ENCODE measurements at places on chromosomes 3 and 15. TPM values are rescaled to one million over a fixed set of nuclear protein-coding genes. Genes with fewer than 3 reads are reported as not detected.

DNA sequence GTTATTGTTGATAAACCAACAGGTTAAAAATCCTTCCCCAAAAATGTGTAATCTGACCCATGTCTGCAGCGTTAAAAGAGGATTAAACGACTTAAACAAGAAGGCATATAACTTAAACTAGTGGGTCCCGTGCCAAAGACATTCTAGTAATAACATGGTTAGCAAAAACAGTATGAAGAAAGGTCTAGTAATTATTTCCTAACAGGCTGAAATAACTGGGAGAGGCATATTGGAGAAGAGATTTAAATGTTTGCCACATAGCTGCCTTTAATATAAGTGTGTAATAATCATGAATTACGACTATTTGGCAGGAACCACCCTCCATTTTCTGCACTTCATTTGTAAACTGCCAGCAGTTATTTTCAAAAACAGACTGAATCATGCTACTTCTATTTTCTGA is 67.7 kb upstream of the CSPG5 start:
- DNase-seq: no peak

SLC28A2 gene
- total RNA-seq: not detected

DNA sequence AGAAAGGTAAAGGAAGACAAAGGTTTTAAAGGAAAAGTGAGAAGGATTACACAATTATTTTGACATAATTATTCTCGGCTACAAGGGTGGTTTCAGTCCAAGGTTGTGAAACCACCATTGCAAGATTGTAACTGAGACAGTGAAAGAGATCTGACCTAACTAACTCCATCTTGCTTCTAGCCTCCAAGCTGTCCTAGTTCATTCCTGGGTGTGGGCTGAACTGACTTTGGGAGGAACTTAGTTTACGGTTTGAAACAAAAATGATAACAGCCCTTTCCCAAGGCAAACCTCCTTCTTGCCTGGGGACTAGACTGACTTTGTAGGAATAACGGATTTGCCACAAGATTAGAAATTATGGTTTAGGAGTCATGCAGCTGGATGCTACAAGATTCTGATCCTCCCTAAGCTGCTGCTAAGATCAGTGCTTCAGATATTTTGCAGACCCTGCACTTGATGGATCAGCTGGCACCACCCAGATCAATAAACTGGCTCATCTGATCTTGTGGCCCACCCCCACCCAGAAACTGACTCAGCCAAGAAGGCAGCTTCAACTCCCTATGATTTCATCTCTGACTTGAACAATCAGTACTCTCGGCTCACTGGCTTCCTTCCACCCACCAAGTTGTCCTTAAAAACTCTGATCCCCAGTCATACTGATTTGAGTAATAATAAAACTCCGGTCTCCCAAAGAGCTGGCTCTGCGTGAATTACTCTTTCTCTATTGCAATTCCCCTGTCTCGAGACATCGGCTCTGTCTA is 57.7 kb upstream of the AADACL2 start:
- DNase-seq: no peak

- DNase-seq: no peak
Observed at GRCh38 chr3:186520957-186521842, 23.0 kb downstream of the CRYGS start.

DNA sequence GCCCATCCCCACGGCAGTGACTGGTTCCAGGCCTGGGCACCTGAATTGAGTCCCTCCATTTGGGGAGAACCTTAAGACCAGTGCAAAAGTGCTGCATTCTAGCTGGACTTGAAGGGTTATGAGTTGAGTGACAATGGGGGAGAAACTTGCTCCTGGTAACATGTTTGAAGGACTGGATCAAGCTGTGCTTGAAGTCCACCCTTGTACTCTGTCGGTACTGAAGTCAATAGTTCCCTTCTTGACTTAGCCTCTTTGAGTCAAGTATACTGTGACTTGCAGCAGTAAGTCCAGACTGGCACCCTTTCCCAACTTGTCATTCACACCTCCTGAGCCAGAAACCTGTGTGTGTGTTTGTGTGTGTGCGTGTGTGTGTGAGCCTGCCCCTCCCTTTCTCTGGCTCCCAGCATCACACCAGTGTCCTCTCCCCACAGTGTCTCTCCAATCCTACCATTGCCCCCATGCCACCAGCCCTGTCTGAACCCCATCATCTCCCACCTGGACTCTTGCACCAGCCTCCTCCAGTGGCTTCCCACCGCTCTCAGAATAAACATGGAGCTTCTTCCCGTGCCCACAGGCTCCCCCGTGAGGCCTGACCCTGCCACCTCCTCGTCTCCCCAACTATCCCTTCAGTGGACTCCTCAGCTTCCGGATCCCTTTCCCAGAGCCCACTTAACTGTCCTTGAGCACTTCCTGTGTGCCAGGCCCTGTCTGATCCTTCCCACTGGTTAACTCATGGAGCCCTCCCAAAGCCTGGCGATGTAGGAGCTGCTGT is 10.2 kb upstream of the FBLN2 start:
- DNase-seq: no peak

- no peak for DNase-seq
Observed at GRCh38 chr15:47485419-47485818, 231.9 kb upstream of the SEMA6D start.

DNA sequence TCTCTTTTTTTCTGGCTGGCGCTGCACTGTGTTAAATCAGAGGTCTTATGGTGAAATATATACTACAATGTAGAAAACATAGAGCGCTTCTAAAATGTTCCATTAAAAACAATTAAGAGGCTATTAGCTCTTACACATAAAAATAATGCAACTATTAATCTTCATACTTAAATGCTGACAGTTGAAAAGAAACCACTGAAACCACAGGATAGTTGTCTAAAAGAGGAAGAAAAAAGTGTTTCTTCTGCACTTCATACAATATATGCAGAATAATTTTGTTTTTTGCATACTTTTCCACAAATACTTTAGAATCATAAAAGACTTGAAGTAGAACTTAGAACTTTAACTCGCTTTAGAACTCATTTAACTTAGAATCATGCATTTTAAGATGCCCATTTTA is 170.5 kb downstream of the PYDC2 start:
- no peak for DNase-seq

GRCh38 chr3:139552632-139553365 is 13.3 kb upstream of the RBP1 start:
- no peak for DNase-seq

ROPN1 gene
- not detected for total RNA-seq

GRCh38 chr3:55678546-55679216 is 191.6 kb upstream of the WNT5A start:
- DNase-seq: no peak

DNA sequence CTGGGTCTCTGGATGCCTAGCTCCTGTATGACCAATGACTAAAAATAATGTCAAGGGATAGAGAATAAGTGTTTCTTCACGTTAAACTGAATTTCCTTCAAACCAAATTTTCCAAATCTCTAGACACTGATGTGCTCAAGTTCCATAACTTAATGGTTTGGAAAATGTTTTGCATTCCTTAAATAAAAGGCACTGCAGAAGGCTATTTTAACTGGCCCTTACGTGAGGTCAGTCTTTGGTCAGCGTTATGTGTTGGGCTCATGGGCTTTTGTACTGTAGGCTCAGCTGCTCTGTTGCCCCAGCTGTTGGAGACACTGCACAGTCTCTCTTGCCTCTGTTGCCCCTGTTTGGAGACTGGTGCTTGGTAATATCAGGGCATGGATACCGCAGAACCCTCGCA is 188.5 kb downstream of the TPRG1 start:
- peak; percentile 55 for DNase-seq

DNA sequence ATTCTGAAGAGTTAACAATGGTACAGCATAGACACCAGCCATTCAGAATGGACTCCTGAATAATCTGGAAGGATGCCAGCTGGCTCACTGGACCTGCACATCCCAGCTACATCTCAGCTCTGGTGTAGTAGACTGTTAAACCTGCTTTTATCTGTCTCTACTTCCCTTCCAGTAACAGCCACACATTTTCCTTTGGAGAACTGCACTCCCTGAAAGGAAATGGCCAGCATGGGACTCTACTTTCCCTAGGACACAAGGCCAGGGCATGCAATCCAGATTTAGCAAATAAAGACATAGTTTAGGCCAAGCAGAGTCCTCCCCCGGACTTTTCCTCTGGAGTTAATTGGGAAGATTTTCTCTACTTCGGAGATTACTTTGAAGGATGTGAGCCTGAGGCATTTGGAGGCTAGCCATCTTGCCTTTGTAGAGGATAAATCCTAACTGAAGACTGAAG is 82.7 kb upstream of the TCF12 start:
- peak; percentile 29 for DNase-seq

- DNase-seq: peak; percentile 45
Observed at GRCh38 chr15:38853608-38854007, 289.0 kb upstream of the RASGRP1 start.

GRCh38 chr15:70882361-70882760 is 9.9 kb downstream of the THAP10 start:
- no peak for DNase-seq

DNA sequence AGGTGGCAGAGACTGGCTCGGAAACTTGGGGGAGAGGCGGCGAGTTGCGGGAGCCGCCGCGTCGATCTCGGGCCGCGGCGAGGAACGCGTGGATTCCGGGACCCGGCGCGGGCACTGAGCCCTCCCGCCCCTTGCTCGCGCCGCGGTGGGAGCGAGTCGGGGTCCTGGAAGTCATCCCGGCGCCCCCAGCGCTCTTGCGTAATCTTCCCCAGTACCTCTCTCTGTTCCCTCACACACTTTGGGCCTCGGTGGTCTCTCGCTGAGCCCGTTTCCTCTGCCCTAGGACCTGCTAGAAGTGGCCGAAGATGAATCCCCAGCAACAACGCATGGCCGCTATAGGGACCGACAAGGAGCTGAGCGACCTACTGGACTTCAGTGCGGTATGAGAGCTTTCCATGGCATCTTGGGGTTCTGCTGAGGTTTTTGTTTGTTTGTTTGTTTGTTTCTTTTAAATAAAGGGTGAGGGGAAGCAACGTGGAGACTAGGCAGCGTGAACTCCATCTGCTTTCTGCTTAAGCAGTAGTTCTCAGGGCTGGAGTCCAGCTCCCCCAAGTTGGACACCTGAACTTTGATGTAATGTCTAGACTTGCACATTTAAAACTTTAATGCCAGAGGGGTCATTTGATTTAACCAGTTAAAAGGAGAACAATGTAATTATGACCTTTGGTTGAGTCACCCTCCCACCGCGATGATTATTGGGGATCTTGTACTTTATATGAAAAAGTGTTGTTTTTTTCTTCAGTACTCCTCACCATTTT is 1.3 kb downstream of the TCF12 start:
- DNase-seq: peak; percentile 36

- DNase-seq: no peak
Observed at GRCh38 chr3:14823910-14824629, 5.3 kb downstream of the FGD5 start.

DNA sequence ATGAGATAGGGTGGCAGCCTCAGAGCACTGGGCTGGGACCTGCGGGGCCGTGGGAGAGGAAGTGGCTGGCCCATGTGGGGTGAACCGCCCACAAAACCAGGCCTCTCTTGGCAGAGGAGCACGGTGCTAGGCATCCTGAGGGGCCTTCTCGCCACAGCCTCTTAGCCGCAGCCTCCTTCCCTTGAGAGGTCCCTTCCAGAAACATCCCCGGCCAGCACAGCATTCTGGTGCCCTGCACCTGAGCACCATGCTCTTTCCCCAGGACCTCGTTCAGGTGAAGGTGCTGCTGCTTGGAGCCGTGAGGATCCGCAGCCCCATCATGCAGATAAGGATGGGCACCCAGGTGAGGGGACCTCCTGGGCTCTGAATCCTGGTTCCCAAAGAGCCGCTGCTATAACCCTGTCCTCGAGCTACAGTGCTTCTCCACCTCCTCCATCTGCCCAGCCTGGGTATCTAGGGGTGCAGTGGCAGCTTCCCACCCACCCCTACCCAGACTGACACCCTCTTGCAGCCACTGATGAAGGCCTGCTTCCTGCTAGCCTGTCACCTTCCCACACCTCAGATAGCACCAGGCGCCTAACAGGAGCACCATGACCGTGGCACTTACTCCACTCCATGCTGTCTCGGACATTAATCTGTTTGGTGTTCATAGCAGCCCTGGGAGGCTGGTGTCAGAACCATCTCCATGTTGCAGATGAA is 11.2 kb upstream of the TXNRD3 start:
- no peak for DNase-seq

DNA sequence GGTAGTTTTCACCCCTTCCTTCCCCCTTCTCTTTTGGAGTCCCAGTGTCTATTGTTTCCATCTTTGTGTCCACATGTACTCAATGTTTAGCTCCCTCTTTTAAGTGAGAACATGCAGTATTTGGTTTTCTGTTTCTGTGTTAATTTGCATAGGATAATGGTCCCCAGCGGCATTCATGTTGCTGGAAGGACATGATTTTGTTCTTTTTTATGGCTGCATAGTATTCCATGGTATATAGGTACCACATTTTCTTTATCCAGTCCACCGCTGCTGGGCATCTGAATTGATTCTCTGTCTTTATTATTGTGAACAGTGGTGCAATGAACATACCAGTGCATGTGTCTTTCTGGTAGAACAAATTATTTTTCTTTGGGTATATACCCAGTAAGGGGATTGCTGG is 7.7 kb upstream of the HDGFL3 start:
- DNase-seq: no peak

GRCh38 chr3:151058740-151059139 is 26.7 kb upstream of the MED12L start:
- DNase-seq: no peak

LNP1 gene
- 6.4 TPM for total RNA-seq

DNA sequence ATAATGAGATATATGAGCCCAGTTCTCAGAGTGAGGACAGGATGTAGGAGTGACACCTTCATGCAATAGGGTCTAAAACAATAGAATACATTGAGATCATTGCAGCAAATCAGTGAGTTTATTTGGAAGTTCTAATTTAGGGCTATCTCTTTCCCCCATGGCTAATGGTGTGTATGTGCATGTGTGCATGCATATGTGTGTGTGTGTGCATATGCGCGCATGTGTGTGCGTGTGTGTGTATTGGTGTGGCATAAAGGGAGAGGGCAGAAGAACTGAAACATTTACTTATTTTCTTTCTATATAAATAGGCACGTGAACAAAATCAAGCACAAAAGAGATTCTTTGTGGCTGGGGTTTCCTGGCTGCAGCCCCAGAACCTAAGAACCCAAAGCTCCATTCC is 115.7 kb upstream of the VEPH1 start:
- no peak for DNase-seq

- no peak for DNase-seq
Observed at GRCh38 chr3:21859124-21860081, 108.4 kb upstream of the ZNF385D start.

GHSR gene
- total RNA-seq: not detected

SMAD6 gene
- 2.4 TPM for total RNA-seq

RASL12 gene
- not detected for total RNA-seq

DNA sequence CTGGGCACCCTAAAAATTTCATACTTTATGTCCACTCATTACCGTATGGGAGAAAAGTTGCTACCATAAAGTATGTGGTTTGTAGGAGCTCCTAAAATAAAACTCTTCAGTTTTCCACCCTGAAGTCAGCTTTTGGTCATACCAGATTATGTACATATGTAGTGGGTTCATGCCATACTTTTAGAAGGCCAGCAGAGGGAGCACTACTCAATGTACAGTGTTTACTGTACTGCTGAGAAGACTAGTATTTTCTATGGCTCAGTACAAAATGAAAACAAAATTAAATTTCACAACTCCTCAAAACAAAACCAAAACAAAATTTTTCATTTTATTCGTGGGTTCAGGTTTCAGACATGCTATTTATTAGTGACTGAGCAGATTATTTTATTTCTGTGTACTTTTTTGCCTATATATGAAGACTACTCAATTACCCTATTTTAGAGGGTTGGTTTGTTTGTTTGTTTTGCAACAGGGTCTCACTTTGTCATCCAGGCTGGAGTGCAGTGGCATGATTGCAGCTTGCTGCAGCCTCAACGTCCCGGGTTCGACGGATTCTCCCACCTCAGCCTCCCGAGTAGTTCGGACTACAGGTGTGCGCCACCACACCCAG is 24.3 kb downstream of the NXPE3 start:
- peak; percentile 76 for DNase-seq

CPN2 gene
- not detected for total RNA-seq

All from LHCN-M2 (cell line).